ENCODE measurements at places on chromosomes 2 and 18.

- DNase-seq: no peak
Measured at GRCh38 chr2:26017464-26018183, 16.3 kb upstream of the RAB10 start.

DNA sequence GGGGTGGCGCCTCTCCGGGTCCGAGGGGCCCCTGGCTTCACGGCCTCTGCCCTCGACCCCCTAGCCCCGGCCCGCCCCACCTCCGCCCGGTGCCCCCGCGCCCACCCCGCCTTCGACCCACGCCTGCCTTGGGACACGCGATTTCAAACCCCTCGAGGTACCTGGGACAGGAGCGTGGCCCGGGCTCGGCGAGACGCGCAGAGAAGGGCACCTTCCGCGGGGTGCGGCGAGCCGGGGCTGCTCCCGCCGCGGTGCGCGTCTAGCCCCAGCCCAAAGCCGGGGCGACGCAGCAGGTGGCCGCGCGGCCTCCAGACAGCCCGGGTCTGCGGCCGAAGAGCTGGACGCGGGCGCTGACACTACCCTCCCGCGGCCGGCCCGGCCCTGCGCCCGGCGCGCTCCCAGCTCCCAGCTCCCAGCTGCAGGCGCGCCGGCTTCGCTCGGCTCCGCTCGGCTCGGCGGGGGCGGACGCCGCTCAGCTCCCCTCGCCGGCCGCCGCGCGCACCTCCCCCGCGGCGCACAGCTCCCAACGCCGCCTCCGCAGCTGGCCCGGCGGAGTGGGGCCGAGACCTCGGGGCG is at the start of gene CRACDL:
CRACDL (minus strand) TSS at position 449 of the 576 bp plus-strand sequence. CDS start 89,425 bp downstream, outside the sequence.
- no peak for DNase-seq

DNA sequence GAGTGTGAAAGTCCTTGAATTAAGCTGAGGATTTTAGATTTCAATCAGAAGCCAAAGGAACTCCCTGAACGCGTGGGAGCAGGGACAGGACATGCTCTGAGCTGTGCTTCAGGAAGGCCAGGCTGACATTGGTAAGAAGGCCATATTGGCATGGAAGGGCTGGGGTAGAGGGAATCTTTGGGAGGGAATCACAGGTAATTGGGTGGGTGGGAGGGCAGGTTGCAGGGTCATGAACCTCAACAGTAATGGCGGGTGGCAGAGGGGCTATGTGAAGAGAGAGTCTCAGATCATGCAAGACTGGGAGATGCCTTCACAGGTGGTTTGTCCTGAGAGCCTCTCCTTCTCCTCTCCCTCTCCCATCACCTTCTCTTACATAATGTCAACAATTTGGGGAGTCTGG is 18.6 kb upstream of the CELF4 start:
- DNase-seq: no peak

DNA sequence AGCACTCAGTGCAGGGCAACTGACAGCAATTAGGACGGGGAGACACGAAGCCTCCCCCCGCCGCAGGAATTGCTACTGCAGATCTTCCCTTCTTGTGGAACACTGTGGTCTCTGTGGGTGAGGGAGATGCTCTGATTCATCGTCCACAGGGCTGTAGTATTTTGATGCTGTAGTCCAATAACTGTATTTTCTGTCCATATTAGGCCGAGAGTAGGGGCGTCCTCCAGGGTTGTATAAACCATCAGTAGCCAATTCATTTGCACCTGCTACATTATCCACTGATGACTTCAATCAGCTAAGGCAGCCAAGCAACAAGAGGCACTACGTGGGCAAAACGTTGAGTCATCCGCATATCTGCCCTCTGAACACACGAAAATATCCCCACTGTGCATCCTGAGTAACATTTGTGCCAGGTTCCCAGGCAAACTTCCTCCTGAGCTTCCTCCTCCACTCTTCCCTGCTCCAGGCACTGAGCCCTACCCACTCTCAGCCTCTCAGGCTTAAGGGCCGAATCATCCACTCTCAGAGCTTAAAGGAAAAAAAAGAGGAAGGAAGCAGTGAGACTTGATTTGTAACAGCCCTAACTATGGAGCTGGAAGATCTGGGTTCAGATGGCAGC is 62.1 kb downstream of the LBH start:
- DNase-seq: no peak

- peak; percentile 63 for DNase-seq
Measured at GRCh38 chr2:11753886-11754699, 7.7 kb downstream of the LPIN1 start.

- no peak for DNase-seq
Measured at GRCh38 chr2:234979204-234980167, 27.7 kb downstream of the SH3BP4 start.

- peak; percentile 68 for DNase-seq
Measured at GRCh38 chr2:216519154-216519762, 20.6 kb downstream of the RPL37A start.

DNA sequence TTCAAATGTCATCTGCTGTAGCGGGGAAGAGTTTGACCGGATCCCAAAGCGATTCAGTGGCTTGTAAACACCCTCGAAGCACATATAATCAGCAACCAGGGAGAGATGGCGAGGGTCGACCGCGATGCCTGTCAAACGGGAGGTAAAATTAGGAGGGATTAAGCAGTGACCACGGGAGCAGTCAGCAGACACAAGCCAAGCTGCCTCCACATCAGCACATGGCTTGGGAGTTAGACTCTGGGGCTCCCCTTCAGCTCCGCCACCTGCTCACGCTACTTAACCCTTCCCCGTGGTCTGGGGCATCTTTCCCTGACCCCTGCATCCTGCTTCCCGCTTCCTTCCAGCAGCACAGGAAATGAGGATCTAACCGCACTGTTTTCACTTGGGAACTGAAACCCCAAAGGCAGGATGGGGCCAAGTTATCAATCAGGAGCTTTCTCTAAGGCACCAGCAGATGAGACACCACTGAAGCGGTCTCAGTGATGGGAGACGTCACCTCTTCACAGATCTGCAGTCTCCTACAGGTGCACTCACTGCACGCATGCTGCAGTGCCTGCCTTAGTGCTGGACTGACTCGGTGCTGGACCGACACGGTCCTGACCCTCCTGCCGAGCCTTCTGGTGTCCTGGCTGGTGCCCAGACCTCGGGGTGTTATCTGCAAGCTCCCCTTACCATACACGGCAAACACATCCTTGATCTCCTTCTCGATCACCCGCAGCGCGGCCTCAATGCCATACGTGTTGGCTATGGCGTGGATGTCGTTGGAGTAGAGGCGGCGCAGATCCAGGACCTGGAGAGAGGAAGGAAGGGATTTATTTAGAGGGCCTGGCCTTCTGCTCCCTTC is 77.5 kb downstream of the POLR1A start:
- DNase-seq: no peak

DNA sequence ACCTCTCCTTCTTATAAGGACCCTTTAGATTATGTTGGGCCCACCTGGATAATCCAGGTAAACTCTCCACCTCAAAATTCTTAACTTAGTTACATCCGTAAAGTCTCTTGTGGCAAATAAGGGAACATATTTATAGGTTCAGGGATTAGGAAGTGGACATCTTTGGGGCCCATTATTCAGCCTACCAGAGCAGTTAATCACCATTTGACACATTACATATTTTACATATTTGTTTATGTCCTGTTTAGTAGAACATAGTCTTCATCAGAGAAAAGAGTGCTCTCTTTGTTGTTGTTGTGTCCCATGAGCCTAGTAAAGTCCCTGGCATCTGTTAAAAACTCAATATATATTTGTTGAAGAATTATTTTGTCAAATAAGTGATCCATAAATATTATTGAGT is 134.0 kb upstream of the SPATS2L start:
- DNase-seq: no peak

DNA sequence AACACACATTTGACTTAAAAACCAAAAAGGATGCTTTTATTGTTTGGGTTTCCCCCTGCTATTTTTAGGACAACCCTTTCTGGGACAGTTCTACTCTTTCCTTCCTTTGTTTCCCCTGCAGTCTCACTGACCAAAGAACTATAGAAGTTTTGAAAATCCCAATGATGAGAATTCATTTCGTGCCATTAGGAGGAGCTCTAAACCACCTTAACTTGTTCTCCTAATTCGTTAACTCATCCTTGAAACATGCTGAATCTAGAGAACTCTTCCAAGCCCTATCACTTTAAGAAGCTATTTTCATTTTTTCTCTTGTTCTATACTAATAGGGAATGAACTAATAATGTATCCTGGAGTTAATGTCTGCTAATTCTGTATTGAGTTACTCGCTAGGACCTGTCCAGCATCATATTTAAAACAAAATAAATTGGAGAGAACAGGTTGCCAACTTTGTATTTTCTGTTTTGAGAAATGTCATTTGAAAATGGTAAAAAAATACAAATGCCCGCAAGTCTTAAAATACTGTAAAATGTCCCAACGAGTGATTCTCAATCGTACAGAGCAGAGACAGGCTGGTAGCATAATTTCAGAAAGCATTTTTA is 62.9 kb downstream of the AFTPH start:
- peak; percentile 65 for DNase-seq

GRCh38 chr2:24363301-24363700 is 3.0 kb upstream of the ITSN2 start:
- DNase-seq: no peak

DNA sequence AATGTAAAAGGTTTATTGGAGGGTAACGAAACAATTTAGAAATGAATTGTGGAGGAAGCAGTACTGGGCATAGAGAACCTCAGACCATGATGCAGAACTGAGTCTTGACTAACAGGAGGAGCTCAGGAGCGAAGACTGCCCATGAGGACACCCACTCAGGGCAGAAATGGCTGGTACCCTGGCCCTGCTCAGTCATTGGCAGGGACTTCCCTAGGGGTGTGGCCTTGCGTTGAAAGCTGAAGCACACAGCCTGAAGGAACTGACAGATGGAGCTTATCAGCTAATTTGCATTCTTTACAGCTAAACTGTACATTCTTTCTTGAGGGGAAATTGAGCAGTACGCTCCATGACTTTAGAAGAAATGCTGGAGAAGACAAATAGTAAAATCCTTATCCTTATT is 57.1 kb downstream of the PDK1 start:
- DNase-seq: no peak

GRCh38 chr2:85724731-85725181 is 29.0 kb upstream of the ATOH8 start:
- DNase-seq: no peak

DNA sequence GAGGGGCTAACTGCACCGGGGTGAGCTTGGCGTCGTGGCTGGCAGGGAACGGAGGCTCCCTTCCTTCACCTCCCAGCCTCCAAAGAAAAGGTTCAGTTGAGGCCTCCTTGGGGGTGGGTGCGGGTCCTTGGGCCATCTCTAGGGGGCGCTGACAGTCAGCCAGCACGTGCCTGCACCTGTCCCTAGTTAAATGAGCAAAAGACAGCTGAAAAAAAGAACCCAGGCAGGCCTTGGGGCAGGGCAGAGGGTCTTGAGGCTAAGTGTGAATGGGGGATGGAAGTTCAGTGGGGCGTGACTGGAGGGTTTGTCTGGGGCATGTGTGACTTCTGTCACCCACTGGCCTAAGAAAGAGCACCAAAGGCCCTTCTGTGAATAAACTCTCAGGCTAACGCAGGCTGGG is 56.4 kb downstream of the ZFP36L2 start:
- peak; percentile 80 for DNase-seq

- DNase-seq: no peak
Measured at GRCh38 chr2:27086724-27087593, at the start of gene KHK. Gene KHK, plus strand, starts transcription at chr2:27086772. Its CDS starts 488 bp downstream, at chr2:27087260.

- no peak for DNase-seq
Measured at GRCh38 chr2:20191714-20192569, 33.0 kb downstream of the SDC1 start.

DNA sequence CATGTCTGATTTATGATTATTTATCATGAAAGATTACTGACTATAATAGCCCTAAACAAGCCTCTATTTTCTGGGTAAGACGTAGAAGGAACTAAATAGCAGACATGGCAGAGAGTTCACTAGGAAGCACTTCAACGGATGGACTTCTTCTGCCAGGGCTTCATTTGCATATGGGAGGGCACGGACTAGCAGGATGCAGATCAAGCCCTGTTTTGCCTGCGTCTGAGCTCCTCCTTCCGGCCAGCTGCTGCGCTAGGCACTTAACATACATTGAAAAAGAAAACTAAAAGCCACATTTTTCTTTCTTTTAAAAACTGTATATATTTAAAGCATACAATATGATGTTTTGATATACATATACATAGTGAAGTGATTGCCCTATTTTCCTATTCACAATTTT is 340.0 kb upstream of the MEX3C start:
- peak; percentile 45 for DNase-seq

- DNase-seq: no peak
Measured at GRCh38 chr2:214311031-214311533, 99.8 kb upstream of the VWC2L start.

DNA sequence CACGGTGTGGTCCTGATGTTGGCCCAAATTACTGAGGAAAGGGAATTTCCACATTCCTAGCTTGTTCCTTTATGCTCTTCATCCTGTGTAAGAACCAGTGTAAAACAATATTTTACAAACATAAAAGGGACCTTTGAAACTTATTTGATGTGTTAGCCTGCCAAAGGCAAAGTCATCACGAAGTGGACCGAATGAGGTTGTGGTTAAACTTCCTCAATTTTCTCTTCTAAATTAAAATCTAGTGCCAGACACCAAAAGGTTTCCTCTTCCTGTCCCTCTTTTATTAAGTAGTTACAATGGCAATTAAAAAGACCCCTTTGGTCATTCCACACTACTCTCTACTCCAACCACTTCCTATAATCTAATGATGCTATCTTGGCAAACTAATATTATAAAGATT is 279.8 kb downstream of the AFF3 start:
- DNase-seq: peak; percentile 55

DNA sequence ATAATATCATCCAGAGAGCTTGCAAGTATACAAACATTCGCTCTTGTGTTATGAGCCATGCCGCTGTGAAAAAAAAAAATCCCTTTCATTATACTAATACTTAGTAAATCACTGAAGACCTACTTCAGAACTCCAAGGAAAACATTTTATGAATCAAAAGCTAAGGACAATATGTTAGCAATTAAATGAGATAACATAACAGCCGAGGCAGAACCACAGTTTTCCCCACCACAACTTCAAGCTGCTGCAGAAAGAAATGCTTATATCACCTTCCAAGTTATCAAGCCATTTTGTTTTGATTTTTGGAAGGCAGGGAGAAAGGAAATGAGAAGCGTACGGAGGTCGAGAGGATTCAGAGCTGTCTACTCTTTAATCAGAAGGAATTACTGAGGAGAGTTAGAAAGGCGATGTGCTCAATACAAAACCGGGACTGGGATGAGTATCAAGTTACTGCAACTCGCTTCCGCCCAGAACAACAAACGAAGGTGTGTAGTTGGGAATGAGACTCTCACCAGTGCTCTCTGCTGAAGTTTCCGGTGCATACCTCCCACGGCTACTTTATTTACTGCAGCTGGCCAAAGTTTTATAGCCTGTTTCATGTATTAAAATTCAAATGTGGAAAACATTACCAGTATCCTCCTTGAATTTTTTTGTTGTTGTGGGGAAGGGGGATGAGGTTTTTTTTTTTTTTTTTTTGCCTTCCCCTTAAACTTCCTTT is 292.2 kb upstream of the CCDC68 start:
- DNase-seq: no peak

- DNase-seq: no peak
Measured at GRCh38 chr2:148971547-148971946, 67.0 kb upstream of the LYPD6B start.

GRCh38 chr2:232325324-232326273 is 53.0 kb upstream of the ALPP start:
- DNase-seq: peak; percentile 27

All from OCI-LY7 (cell line).